NCI-H1694 (cell line): ENCODE measurements at places on chromosomes 3 and 15.

DNA sequence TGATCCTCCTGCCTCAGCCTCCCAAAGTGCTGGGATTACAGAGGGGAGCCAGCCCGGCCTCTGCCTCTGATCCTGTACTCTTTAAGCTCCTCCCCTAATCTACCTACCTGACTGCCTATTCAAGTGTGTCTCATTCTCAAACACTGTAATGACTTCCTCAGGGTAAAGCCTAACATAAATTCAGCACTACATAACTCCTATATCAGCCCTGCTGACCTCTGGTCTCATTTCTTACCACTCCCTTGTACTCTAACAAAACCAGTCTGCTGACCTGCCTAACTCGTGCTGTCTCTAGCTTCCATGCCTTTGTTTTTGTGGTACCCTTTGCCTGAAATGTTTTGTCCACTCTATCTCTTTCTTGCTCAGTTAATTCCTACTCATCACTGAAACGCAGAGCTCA is 172.1 kb upstream of the IL12A start:
- DNase-seq, result no peak

DNA sequence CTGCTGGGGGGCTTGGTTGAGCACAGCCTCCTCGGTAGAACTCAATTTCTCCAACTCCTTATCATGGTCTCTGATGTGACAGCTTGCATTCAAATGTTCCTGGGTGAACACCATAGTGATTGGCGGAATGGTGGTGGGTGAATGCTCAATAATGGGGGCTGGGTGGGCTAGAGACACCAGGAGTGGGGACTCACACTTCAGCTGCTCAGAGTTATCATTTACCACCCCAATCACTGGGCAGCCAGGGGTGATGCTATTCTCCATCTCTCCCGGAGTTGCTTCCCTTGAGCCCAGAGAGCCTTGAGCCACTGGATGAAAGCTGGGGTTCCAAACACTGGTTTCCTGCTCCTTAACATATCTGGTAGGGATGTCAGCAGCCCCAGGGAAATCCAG is 88.7 kb downstream of the DHX30 start:
- DNase-seq, result no peak

- DNase-seq, result no peak
These were observed 14.0 kb downstream of the PLCH1 start for GRCh38 chr3:155730843-155731242.

GRCh38 chr15:67836477-67836876 is 3.4 kb downstream of the RNU6-1 start:
- peak; percentile 16 for DNase-seq

DNA sequence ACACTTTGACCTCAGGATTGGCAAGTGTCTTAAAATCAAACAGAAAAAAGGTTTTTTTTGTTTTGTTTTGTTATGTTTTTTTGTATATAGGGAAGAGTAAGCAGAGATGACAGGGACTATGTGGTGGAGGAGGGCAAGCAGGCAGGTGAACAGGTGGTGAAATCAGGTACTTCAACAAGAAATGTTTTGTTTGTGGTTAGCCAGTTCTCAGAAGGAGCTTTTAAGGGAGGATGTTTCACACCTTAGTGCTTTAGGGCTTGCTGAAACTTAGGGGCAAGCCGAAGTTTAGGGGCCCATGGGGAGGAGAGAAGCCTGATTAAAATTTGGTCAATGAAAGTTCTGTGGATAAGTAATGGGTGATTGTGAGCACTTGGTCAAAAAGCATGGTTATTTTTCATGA is 370.7 kb upstream of the SLCO3A1 start:
- DNase-seq, result no peak
